CD4-positive, CD25-positive, alpha-beta regulatory T cell (primary cell): ENCODE measurements at places on chromosomes 12 and 14. TPM values are rescaled to one million over a fixed set of nuclear protein-coding genes. Genes with fewer than 3 reads are reported as not detected.

DNA sequence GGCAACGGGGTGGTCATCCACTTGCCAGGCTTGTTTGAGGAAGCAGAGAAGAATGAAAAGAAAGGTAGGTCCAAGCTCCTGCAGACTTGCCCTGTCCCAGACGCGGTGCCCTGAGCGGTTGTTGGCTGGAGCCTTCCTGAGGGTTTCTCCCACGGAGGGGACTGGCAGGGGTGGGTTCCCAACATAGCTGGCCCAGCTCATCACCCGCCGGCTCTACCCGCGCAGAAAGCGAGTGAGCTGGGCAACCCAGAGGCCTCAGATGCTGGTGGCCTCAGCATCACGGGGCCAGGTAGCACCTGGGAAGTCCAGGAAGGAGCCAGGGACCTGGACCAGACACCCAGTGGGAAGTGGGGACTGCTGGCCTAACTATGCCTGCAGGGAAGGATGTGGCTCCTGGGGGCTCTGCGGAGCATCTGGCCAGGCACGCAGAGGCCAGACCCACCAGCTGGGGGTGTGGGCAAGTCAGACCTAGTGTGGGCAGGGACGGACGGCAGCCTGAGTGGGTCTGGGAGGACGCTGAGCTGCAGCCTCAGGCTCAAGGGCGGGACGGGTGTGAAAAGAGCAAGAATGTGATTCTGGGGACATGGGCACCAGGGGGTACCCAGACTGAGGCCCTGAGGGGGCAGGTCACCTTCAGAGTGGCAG, 14.4 kb upstream of the SIVA1 start:
- H3K4me1 ChIP-seq: no peaks in the 10 kb centered on the region
- H3K4me3 ChIP-seq: no peak overlapping the region
- H3K36me3 ChIP-seq: no peaks in the 10 kb centered on the region
- DNase-seq: no peak
- no peaks in the 10 kb centered on the region for H3K27me3 ChIP-seq
- H3K27ac ChIP-seq: no peak overlapping the region

INHBC gene
- total RNA-seq: not detected

RILPL2 gene
- total RNA-seq: 14.7 TPM

GPR65 gene
- total RNA-seq: 12.3 TPM

SINHCAF gene
- 53.4 TPM for total RNA-seq

DNA sequence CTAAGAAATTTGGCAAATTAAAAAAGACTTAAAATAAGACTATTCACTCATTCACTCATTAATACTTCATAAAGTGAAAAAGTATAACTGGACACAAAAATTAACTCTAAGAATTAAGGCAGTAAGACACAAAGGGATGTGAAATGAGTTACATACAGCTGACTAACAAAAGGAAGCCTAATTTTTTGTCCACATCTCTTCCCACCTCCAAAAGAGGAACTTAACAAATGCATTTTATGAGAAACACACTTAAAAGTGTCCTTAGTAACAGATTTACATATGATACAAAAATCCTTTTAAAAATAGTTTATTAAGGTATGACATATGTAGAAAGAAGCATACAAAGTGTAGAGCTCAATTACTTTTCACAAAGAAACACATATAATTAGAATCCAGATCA, 88.9 kb downstream of the NUMB start:
- no peaks in the 10 kb centered on the region for H3K4me1 ChIP-seq
- no peak overlapping the region for H3K27ac ChIP-seq
- no peaks in the 10 kb centered on the region for H3K36me3 ChIP-seq
- H3K4me3 ChIP-seq: no peak overlapping the region

DNA sequence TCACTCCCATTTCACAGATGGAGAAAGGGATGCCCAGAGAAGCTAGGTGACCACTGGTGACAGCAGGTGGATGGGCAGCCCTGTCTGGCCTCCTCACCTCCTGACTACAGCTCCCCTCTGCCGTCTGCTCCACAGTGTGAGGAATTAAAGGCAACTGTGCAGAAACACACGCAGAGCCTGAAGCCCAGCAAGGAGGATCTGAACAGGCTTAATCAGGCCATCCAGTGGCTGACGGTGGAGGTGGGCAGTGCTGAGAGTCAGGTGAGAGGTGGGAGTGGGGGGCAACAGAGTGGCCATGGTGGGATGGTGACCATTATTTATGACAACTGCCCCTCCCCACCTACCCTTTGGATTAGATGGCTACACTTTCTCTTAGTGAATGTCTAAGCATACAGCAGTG, 1.2 kb downstream of the KRT86 start:
- no peak overlapping the region for H3K4me3 ChIP-seq
- no peak for DNase-seq
- peaks cover 8% of the 10 kb centered on the region for H3K4me1 ChIP-seq
